ENCODE measurements at places on chromosomes 16 and 17. TPM values are rescaled to one million over a fixed set of nuclear protein-coding genes. Genes with fewer than 3 reads are reported as not detected.

Gene RASD1
- 0.42 TPM for total RNA-seq

Gene SYCE1L
- total RNA-seq: 3.1 TPM

Gene SHISA9
- total RNA-seq: 1.6 TPM

Gene PABPN1L
- total RNA-seq: not detected

Gene FOXC2
- 70.4 TPM for total RNA-seq

Gene FBXW10
- total RNA-seq: not detected

DNA sequence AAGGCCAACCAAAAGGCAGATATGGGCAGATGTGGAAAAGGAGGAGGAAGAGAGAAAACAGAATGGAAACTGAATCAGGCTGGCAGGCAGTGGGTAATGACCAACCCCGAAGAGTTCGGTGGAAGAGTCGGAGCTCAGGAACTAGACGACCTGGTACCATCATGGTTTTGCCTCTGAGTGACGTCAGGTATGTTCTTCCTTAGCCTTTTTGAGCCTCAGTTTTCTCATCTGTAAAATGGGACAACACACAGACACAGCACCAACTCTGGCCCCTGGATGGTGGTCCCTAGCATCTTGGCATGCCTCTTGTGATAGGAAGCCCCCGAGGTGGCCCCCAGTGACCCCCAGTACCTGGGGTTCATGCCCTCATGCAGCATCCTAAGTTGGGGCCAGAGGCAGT lies 37.2 kb upstream of the C16orf82 start:
- DNase-seq: no peak

- no peak for DNase-seq
Observed at GRCh38 chr16:28193530-28194423, 18.0 kb downstream of the XPO6 start.

DNA sequence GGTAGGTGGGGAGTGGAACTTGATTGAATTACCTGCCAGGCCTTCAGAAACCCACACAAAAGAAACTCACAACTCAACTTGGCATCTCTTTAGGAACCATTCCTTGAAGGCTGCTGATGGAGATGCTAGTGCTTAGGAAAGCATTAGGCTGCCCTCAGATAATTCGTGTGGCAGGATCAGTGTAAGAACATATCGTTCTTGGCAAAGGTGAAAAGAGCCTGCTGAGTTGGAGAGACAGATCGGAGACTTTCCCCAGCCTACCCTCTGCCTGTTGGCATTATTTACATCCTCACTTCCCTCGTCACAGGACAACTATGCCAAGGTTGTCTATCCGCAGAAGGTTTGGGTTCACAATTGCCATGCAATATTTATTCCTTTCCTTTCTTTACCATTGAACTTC lies 120.0 kb upstream of the HS3ST3A1 start:
- no peak for DNase-seq

DNA sequence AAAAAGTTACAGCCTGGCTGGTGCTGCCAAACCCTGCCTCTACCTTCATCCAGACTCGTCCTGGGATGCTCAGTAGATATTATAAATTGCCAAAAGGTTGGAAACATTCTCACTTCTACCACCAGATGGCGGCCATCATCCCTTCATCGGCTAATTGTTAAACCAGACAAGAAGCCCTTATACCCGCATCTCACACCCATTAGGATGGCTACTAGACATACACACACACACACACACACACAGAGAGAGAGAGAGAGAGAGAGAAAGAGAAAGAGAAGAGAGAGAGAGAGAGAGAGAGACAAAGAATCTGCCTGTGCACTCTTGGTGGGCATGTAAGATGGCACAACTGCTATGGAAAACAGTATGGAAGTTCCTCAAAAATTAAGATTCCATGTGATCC lies 15.0 kb upstream of the SCIMP start:
- no peak for DNase-seq

DNA sequence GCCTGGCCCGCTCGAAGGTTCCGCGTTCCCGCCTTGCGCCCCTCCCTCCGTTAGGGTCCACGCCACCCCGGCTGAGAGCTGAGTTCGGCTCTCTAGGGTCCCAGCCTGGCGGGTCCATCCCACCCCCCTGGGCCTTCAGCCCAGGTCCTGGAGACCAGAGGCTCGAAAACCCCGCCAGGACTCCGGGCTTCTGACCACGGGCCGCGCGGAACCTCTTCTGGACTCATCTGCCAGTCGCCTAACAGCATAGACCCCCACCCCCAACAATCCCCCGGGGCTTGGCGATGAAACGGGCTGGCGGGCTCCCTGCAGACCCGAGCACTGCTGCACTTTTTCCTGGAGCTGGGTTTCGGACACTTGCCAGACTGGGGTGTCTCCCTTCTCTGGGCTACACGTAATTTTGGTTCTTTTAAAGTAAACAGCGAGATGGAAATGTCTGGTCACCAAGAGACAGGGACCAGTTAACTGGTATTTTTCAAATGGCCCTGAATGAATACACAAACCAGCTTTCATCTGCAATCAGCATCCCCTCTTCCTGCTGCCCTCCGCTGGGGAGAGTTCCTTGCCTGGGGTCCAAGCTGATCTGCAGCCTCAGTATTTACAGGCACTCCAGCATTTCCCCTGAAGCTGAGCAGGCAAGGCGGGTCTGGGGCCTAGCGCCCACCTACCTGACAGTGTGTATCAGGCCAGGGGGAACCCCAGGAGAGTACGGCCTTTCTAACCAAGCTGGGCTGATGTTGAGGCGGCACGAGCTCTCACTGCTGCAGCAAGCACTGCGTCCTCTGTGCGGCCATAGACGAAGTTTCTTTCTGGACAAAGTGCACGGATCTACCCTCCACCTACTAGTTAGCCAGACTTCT lies 639 bp upstream of the TRIM65 start:
- no peak for DNase-seq

DNA sequence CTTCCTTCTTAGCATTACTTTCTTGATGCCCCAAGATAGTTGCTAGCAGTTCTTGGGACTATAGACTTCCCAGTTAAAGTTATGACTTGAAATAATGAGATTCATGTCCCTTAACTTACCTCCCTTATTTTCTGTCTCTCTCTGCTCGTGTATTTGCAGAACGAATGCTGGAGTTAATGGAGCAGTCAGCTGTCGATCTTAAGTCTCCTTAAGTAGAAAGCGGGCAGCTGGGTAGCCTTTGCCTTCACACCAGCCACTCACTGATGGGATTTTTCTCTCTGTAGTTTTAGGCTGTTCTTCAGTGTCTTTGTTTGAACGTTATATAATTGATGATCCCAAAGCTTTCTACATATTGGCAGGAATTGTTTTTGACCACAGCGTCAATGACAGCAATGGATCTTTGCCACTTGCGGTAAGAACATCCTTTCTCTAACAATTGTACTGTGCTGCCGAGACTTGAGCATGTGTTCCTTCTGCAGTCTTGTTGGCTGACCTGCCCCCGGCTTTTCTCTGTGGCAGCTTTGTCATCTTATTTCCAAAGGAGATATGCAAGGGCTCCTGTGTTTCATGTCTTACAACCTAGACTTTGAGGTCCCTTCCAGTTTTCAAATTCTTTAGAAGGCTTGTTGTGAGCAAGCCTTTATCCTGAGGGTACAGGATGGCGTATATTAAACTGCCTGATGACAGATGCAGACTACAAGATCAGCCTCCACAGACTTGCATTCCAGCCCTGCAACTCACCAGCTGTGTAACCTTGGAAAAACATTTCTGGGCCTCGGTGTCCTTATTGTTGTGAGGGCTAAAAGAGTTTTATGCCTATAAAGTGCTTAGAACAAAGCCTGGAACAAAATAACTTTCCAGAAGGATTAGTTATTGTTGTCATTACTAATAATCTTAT lies 25.1 kb upstream of the ABCA3 start:
- no peak for DNase-seq

- DNase-seq: no peak
Observed at GRCh38 chr17:51580869-51581268, 320.5 kb downstream of the UTP18 start.

- no peak for DNase-seq
Observed at GRCh38 chr16:27355610-27356009, 41.8 kb downstream of the IL4R start.

- no peak for DNase-seq
Observed at GRCh38 chr16:3959148-3959547, 78.6 kb upstream of the CREBBP start.

- DNase-seq: no peak
Observed at GRCh38 chr16:1916640-1916990, 1.6 kb downstream of the HS3ST6 start.

GRCh38 chr17:49404906-49405305 lies 9.8 kb downstream of the PHB1 start:
- DNase-seq: no peak

- no peak for DNase-seq
Observed at GRCh38 chr17:20926532-20926931, 116.3 kb downstream of the USP22 start.

DNA sequence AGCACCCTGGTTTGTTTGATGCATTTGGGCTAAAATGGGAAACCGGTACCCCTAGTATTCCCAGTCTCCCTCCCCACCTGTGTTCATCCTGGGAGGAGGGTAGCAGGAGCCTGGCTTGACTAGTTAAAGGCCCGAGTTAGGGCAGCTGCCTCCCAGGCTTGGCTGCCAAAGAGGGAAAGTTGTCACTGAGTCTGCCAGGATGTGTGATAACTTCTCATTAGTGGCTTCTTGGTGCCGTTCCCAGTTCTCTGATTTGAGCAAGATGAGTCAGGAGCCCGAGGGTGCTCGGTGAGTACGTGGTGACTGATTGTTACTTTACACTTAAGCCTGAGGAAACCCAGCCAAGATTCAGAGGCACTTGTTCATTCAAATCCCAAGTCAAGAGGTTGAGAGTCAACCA lies 2.5 kb downstream of the KRT32 start:
- DNase-seq: no peak

GRCh38 chr17:4420692-4421131 lies 13.0 kb upstream of the SPNS3 start:
- DNase-seq: no peak

Data from chondrocyte (in vitro differentiated cells).